ENCODE measurements at places on chromosomes 12 and 14.

GRCh38 chr14:92698393-92698792 lies 50.0 kb downstream of the LGMN start:
- DNase-seq, result no peak

DNA sequence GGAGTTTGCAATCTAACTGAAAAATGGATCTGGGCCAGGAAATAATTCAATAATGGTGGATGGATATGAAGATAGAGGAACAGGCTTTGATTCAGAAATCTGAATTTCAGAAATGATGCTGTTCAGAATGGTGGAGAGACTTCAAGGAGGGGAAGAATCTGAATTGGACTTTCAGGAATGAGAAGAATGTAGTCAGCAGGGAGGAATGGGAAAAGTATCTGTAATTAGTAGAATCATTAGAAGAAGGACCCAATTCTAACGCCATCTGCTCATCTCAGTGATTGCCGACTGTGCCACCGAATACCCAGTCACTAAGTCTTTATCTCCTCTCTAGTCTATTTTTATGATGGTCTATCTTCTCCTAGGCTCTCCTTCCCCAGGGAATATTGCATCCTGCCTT lies 363.2 kb downstream of the GALC start:
- no peak for DNase-seq

- no peak for DNase-seq
Observed at GRCh38 chr14:94904636-94905035, 134.7 kb upstream of the GSC start.

- no peak for DNase-seq
Observed at GRCh38 chr12:124512667-124513296, 54.6 kb downstream of the NCOR2 start.

GRCh38 chr14:103201801-103202200 lies 78.5 kb downstream of the TNFAIP2 start:
- no peak for DNase-seq

- DNase-seq, result no peak
Observed at GRCh38 chr14:92493024-92493423, 20.6 kb upstream of the RIN3 start.

DNA sequence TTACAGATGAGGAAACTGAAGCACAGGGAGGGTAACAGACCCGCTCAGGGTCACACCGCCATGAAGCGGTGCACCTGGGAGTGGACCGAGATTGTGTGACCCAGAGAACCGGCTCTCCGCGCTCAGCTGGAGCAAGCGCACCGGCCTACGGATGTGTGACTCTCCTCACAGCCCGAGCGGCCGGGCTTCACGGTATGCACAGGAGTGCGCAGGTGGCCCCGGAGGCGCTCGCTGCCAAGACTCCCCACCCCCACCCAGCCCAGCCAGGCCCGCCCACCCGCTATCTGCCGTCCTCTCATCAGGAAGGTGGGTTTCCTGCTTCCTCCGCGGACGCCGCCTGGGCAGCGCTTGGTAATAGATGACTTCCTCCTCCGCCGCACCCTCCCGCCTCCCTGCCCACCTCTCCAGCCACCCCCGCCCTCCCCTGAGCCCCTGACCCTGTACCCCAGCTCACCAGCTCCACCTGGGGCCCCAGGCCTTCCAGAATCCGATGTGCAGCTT lies 110.7 kb downstream of the NCOR2 start:
- DNase-seq, result peak; percentile 61

- no peak for DNase-seq
Observed at GRCh38 chr14:50839048-50839447, 8.1 kb upstream of the NIN start.

GRCh38 chr12:54039417-54040147 lies 6.7 kb downstream of the HOXC5 start:
- no peak for DNase-seq

DNA sequence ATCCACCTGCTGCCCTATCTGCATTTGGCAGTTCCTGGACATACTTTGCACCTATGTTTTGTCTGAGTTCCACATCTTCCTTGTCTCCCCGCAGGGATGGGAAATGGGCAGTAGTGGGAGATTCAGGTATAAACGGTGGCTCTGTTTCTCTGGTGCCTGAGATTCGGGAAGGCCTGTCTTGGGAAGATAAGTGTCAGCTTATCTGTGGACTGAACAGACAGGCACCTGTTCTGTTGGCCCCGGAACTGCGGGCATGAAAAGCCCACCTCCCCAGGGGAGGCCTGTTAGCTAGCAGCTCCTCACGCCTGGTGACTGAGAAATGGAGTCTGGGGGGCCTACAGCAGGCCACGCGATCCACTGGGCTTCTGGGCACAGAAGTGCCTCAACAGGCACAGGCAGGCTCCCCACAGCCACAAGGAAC lies 5.8 kb downstream of the PHB2 start:
- DNase-seq, result no peak

GRCh38 chr12:41684997-41685396 lies 459.7 kb downstream of the GXYLT1 start:
- DNase-seq, result no peak

DNA sequence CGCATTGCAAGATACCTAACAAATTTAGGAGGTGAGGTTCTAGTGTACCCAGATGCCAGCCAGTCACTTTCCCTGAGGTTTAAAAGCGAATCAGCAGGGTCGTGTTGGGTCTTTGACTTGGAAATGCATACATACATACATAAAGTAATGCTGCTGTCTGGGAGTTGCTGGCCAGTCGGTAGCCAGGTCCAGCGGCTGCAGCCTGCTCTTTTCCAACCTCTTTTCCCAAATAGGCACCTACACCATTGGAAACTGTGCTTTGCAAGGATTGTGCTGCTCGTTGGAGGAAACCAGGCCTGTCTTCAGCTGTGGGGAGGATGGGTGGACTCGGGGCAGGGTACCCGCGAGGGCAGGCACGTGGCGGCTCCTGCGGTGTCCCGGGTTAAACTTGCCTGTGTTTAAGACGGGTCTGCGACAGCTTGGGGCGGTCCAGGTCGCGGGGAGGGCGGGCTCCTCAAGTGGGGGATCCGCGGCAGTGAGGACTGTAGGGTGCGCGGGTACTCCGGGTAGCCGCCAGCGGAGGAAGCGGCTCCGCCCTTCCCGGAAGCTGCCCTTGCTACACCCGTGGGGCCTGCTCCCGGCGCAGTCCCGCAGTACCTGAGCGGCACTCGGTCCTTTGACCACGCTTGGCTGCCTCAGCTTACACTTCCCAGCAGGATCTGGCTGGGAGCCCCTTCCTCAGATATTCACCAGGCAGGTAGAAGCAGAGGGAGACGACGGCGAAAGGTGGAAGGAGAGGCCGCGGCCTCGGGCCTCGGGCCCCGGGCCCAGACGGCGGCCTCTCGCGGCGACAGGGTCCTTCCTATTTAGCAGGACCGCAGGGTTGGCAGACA lies 2.7 kb downstream of the TTC6 start:
- DNase-seq, result no peak

GRCh38 chr14:104345621-104346462 lies 207.5 kb downstream of the KIF26A start:
- no peak for DNase-seq

DNA sequence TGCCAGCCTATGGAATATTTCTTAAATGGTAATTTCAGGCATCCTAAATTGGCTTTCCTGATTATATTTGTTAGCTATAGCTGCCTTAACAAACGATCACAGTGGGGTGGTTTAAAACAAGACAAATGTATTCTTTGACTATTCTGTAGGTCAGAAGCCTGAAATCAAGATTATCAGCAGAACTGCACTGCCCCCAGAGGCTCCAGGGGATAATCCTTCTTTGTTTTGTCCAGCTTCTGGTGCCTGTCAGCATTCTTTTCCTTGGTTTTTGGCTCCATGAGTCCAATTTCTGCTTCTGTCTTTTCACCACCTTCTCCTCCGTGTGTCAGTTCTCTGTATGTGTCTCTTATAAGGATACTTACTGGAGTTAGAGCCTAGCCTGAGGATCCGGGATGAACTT lies 1282.2 kb upstream of the USP15 start:
- no peak for DNase-seq

- DNase-seq, result peak; percentile 85
Observed at GRCh38 chr12:57904848-57905811, 36.2 kb upstream of the ATP23 start.

- DNase-seq, result no peak
Observed at GRCh38 chr12:26441434-26441833, 246.1 kb downstream of the SSPN start.

GRCh38 chr14:31297701-31298344 lies 90.2 kb upstream of the HECTD1 start:
- DNase-seq, result no peak

DNA sequence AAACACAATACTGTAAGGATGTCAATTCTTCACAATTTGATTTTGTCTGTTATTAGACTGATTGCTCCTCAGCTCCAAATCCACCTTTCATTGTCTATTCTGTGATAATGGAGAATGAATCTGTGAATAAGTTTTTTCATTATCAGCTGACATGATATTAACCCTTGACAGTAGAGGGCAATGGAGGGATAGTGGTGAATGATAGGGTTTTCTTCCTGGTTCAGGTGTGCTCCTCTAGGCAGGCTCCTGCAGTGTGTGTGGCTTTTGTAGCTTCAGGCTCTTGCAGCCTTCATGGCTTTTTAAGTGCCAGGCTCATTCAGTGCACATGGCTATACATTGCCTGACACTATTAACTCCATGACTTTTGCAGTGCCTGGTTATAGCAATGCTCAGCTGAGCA lies 23.4 kb upstream of the ZNF641 start:
- no peak for DNase-seq

DNA sequence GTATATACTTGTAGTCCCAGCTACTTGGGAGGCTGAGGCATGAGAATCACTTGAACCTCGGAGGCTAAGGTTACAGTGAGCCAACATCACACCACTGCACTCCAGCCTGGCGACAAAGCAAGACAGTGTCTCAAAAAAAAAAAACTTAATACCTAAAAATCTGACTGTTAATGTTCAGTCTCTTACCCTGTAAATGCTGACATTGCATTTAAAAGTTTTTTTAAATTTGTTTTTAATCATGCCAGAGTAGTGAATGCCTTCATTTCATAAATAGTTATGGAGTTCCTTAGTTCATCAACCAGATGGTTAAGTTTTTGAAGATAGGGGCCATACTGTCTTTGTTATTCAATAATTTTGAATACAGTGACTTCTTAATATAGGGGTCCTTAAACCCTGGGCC lies 21.2 kb downstream of the CAND1 start:
- no peak for DNase-seq

- DNase-seq, result no peak
Observed at GRCh38 chr14:79568594-79568993, 642.7 kb downstream of the DIO2 start.

DNA sequence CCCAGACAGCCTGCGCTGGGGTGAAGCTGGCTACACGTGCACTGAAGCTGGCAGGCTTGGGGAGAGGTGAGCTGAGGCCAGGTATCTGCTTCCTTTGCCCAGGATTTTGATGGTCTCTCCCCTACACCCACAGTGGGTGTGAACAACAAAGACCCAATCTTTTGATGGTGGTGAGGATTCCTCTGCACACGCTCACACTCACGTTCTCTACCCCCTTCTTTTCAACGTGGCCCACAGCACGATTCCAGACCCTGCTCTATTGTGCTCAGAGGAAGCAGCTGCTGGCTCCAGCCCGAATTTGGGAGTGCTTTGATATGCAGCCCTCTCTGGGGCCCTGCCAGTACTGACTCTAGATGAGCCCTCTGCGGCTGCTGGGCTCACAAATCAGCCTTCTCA lies 4.9 kb downstream of the CD9 start:
- DNase-seq, result no peak

- DNase-seq, result no peak
Observed at GRCh38 chr14:58133739-58134138, 18.3 kb downstream of the ARMH4 start.

DNA sequence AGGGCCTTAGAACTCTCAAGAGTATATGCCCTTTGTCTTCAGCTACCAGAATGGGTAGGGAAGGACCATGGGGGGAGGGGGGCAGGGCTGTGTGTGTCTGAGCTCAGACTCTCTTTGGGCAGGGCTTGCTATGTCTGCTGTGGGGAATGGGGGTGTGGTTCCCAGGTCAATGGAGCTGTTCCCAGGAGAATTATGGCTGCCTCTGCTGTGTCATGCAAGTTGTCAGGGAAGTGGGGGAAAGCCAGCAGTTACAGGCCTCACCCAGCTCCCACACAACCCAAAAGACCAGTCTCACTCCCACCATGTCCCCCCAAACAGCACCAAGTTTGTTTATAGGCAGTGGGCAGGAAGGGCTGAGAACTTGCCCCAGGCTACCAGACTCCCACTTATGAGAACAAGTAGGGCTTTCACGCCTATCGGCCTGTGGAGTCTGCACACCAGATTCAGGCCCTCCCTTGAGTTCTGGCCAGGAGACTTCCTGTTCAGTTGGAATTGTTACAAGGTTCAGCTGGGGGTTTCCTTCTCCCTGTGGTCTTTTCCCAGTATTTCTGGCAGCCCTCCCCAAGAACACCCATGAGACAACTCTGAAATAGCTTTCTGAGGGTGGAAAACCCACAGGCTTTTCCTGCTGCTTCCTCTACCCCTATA lies 6.1 kb upstream of the SERPINA11 start:
- DNase-seq, result no peak

GRCh38 chr12:7916936-7917335 lies 19.1 kb downstream of the SLC2A3 start:
- DNase-seq, result no peak

GRCh38 chr12:50637870-50638481 lies 125.9 kb upstream of the ATF1 start:
- peak; percentile 65 for DNase-seq

DNA sequence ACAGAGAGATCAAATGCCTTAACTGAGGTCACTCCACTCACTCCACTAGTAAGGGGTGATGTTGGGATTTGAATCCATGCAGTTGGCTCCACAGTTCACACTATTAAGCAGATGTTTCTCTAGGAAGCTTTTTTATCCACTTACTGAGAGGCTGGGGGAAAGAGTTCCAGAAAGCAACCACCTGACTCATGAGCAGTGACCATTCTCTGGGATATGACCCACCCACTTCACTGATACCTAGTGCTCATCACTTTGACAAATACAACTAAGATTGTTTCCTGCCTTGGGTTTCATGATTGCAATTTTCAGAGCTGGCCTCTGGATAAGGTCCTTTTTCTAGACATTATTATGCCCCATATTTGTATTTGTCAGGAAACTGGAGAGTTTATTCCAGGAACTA lies 152.1 kb upstream of the PLEKHG7 start:
- DNase-seq, result no peak

DNA sequence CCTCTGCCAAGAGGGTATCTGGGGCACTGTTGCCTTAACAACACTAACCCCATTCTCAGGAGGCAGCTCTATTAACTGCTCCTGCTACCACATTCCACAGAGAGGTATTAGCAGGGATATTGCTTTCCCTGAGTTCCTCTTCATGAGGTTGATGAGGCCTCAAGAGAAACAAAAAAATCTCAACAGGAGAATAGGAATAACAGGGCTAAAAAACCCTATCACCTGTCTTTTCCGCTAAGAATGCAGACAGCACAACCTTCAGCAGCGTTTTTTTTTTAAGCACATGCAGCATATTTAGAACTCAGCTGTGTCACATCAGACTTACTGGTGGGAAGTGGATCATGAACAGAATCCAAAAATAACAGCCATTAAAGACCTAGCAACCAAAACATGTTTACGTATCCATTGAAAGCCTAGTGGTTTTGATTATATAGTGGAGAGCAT lies 29.2 kb downstream of the ATF7 start:
- DNase-seq, result no peak

DNA sequence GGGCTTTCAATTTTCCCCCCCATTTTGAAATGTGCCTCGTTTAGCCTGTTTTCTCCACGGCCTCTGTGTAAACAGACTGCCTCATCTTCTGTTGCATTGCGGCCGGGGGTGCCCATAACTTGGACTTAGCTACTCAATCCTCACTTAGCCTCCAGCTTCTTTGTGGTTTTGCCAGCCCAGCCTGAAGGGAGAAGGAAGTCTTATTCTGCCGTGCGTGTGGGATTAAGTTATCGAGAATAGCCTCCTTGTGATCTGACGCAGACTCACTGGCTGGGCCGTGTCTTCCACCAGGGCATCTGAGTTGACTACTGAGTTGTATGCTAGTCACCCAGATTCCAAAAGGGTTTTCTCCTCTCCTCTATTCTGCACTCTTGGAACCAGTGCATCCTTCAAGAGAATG lies 8.1 kb downstream of the PRKAB1 start:
- DNase-seq, result no peak
